ENCODE measurements at places on chromosomes 5 and 9. TPM values are rescaled to one million over a fixed set of nuclear protein-coding genes. Genes with fewer than 3 reads are reported as not detected.

Gene DIPK1B
- 18.1 TPM for total RNA-seq

Gene EPB41L4B
- total RNA-seq, result 0.76 TPM

Gene ZNG1C
- 6.2 TPM for total RNA-seq

Gene LCN12
- total RNA-seq, result 1.6 TPM

All from mesangial cell (primary cell).